Peyer's patch (tissue), 4 donors: ENCODE measurements at places on chromosomes 1 and 21. TPM values are rescaled to one million over a fixed set of nuclear protein-coding genes. Genes with fewer than 3 reads are reported as not detected.

DNA sequence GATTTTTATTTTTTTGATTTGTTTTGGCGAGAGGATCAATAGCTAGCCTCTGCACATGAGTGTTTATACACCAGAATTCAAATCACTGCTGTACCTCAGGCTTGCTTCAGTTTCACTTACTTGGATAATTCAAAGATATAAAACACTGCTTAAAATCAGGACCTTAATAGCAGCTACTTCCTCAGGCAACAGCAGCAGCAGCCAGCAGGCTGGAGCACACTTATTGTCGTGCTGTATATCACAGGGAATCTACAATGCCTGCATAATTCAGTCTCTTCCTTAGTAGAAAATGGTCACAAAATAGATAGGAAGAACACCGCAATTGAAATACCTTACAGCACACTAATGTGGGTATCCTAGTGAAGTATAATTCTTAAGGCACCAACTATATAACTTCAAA is 497.3 kb downstream of the NEGR1 start:
- no peaks in the 10 kb centered on the region for H3K36me3 ChIP-seq
- no peak for DNase-seq
- H3K27me3 ChIP-seq = no peaks in the 10 kb centered on the region
- no peaks in the 10 kb centered on the region for H3K4me1 ChIP-seq

GRCh38 chr1:46587069-46587468 is 17.0 kb downstream of the MKNK1 start:
- no peak for DNase-seq
- no peak overlapping the region for H3K4me3 ChIP-seq
- no peaks in the 10 kb centered on the region for H3K4me1 ChIP-seq
- H3K27ac ChIP-seq = no peak overlapping the region
- H3K27me3 ChIP-seq = no peaks in the 10 kb centered on the region

ETV3L gene
- not detected for total RNA-seq

GRCh38 chr21:33755354-33755753 is 113.1 kb downstream of the ITSN1 start:
- no peaks in the 10 kb centered on the region for H3K36me3 ChIP-seq
- H3K27me3 ChIP-seq = no peaks in the 10 kb centered on the region
- H3K4me3 ChIP-seq = no peak overlapping the region
- H3K27ac ChIP-seq = no peak overlapping the region
- H3K4me1 ChIP-seq = no peaks in the 10 kb centered on the region
- DNase-seq = no peak

OR2L13 gene
- total RNA-seq = not detected

DPT gene
- total RNA-seq = 6.8 TPM

DNA sequence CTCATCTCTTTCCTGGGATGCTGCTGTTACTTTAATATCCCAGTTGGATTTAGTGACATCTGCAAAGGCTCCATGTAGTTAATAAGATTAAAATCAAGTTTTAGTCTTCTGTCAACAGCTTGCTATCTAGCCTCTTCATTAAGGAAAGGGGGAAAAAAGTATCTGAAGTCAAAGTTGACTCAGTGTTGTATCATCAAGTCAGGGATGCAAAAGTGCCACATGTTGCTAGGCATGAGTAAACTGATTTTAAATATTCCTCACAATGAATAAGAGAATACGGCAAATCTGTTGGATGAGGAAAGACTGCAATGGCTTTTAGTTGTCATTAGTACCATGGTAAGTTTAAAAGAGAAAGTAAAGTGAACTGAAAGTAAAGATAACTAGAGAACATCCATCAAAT is 383.2 kb upstream of the ZRANB2 start:
- H3K27me3 ChIP-seq = no peaks in the 10 kb centered on the region
- no peaks in the 10 kb centered on the region for H3K4me1 ChIP-seq
- H3K27ac ChIP-seq = no peak overlapping the region
- H3K4me3 ChIP-seq = no peak overlapping the region
- H3K36me3 ChIP-seq = no peaks in the 10 kb centered on the region

DNA sequence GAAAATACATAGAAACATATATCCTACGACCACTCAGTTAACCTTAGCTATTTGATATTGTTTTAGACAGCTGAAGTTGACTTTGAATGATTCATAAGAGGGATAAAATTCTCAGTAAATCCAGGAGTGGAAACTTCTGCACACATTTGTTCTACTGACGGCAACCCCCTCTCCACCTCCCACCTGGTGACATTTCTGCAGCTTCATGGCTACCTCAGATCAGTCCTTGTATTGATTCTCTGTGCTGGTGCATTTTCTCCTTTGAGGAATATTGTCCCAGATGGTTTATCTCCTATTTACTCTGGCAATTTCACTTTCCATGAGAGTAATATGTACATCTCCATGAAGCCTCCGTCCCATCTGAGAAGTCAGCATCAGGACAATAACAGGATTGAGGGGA is 57.7 kb upstream of the COA6 start:
- H3K27ac ChIP-seq = peak overlapping the region; percentile 17
- no peaks in the 10 kb centered on the region for H3K4me1 ChIP-seq
- H3K36me3 ChIP-seq = no peaks in the 10 kb centered on the region
- no peak for DNase-seq
- H3K27me3 ChIP-seq = no peaks in the 10 kb centered on the region

SOX13 gene
- total RNA-seq = 42.1 TPM

- no peak overlapping the region for H3K4me3 ChIP-seq
- no peaks in the 10 kb centered on the region for H3K36me3 ChIP-seq
- H3K4me1 ChIP-seq = no peaks in the 10 kb centered on the region
- H3K27ac ChIP-seq = no peak overlapping the region
- no peak for DNase-seq
Observed at GRCh38 chr1:93871366-93871765, 7.6 kb downstream of the DNTTIP2 start.

- H3K36me3 ChIP-seq = no peaks in the 10 kb centered on the region
- H3K27me3 ChIP-seq = no peaks in the 10 kb centered on the region
- DNase-seq = no peak
- H3K4me1 ChIP-seq = no peaks in the 10 kb centered on the region
- no peak overlapping the region for H3K27ac ChIP-seq
- H3K4me3 ChIP-seq = no peak overlapping the region
Observed at GRCh38 chr1:18513995-18514394, 33.3 kb downstream of the KLHDC7A start.

- no peak overlapping the region for H3K27ac ChIP-seq
- no peaks in the 10 kb centered on the region for H3K36me3 ChIP-seq
- no peaks in the 10 kb centered on the region for H3K27me3 ChIP-seq
- H3K4me3 ChIP-seq = no peak overlapping the region
Observed at GRCh38 chr1:109816175-109816811, 52.6 kb upstream of the EPS8L3 start.

RNU1-4 gene
- total RNA-seq = under 0.01 TPM

GRCh38 chr1:24567792-24568388 is 12.0 kb downstream of the NCMAP start:
- no peaks in the 10 kb centered on the region for H3K4me1 ChIP-seq
- no peaks in the 10 kb centered on the region for H3K27me3 ChIP-seq
- no peak for DNase-seq
- H3K27ac ChIP-seq = peak overlapping the region; percentile 35
- H3K4me3 ChIP-seq = peak overlapping the region; percentile 22

- H3K4me1 ChIP-seq = no peaks in the 10 kb centered on the region
- peak; percentile 57 for DNase-seq
- no peak overlapping the region for H3K27ac ChIP-seq
- no peaks in the 10 kb centered on the region for H3K27me3 ChIP-seq
Observed at GRCh38 chr1:226425431-226426031, 17.6 kb upstream of the PARP1 start.
